GM06990 (cell line): ENCODE measurements at places on chromosomes 6 and 20.

DNA sequence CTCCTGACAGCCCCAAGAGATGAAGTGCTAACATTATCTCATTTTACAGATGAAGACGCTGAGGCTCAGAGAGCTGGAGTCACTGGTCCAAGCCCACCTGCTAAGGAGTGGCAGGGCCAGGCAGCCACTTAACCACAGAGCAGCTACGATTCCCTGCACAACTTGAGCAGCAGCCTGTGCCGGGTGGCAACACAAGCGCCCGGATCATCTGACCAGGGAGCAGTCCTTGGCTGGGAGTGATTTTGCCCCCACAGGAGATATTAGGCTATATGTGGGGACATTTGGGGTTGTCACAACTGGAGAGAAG, 93.2 kb upstream of the PTPN1 start:
- DNase-seq, result no peak

DNA sequence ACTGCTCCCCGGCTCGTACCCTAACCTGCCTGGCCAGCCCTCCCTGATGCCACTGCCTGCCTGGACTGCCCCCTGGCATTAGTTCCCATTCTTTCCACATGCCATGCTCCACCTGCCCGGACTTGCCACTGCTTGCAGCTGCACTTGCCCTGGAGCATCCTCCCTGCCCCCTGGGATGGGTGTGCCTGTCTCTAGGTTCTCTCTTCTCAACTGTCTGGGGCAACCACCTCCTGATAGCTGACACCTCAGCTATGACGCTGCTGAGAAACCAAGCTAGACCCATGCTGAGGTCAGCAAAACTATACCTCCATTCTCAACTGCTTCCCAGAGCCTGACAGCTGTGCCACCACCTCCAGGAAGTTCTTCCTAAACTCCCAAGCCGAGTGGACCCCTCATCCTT, 72.1 kb downstream of the PERP start:
- DNase-seq, result no peak

- no peak for DNase-seq
Observed at GRCh38 chr20:14775778-14776177, 438.4 kb upstream of the FLRT3 start.

DNA sequence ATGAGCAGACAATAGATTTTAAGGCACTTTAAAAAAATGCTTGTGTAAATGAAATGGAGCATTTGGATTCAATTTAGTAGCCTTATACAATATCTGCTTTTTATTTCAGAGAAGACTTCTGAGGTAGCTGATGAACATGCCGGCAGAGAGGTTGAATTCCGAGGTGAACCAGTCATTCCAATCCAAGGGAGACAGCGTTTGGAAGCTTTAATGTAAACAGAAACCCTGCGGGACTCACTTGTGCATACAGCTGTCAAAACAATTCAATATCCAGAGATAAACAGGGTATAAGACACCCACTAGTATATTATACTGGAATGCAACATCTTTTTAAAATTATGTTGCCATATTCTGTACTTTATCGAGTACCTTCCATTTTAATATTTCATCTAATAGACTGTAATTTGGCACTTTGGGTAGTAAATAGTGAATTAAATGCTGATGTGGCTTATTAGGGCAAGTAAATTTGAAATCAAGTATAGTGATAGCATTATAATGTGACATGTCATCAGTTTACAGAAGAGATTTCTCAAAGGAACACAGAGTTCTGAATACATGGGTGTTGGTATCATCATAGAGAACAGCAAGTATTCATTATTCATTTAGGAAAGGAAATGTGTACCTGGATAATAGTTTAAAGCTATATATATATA, 347.7 kb downstream of the PRKN start:
- no peak for DNase-seq

GRCh38 chr6:130827247-130828149, at the start of gene SMLR1:
Gene SMLR1 (plus strand): TSS chr6:130827406. CDS start chr6:130827414, 8 bp downstream.
- DNase-seq, result no peak

DNA sequence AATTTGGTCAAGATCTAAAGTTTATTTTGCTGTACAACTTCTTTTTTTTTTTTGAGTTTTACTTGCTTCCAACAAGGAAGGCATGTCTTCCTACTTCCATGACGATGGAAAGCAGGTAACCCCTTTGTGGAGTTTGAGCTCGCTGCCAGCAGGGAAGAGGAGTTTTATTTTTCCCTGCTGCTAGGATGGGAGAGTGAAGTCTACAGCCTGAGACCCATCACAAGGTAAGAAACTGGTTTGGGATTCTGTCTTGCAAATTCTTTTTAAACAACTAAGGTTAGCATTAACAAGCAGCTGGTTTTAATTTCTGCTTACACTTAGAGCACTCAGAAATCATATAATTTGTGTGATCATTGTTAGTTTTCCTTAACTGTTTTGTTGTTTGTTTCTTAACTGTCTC, 108.0 kb upstream of the MAP3K4 start:
- no peak for DNase-seq

GRCh38 chr6:119022796-119023195, 55.7 kb downstream of the FAM184A start:
- DNase-seq, result no peak
